ENCODE measurements at places on chromosomes 2 and 18. TPM values are rescaled to one million over a fixed set of nuclear protein-coding genes. Genes with fewer than 3 reads are reported as not detected.

UGT1A6 gene
- 0.78 TPM for total RNA-seq

CAVIN2 gene
- 2.9 TPM for total RNA-seq

COL4A3 gene
- not detected for total RNA-seq

TRIM43 gene
- not detected for total RNA-seq

Measured in hair follicular keratinocyte (primary cell).